Activated T-helper 2 cell treated with anti-CD3 and anti-CD28 coated beads, Interferon-gamma antibody, Interleukin-2, Interleukin-4, amounts not matched to agents 10 μg/mL and 5 μg/mL and 100 μg/mL, durations not matched to agents 14 hours and 24 hours and 36 hours (primary cell): ENCODE measurements at places on chromosomes 13 and 19. TPM values are rescaled to one million over a fixed set of nuclear protein-coding genes. Genes with fewer than 3 reads are reported as not detected.

OVOL3 gene
- total RNA-seq, result not detected in 2 replicates

PALM gene
- not detected in 2 replicates for total RNA-seq

ZFP28 gene
- total RNA-seq, result 1.2 and 2.8 TPM in 2 replicates

DNA sequence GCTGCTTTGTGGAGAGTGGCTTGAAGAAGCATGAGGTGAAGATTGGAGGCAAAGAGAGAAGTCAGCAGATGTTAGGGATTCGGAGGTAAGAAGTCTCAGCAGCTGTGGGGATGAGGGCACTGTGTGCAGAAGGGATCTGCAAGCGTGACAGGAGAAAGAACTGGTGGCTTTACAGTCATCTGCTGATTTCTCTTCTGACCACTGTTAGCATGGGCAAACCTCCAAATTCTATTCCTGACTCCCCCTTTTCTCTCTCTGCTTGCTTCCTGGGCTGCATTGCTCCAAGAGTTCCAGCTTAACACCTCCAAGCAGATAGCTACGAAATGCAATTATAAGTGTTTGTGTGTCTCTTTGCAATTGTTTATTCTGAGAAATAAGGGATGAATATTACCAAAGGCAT is 159.6 kb downstream of the GGACT start:
- DNase-seq, result no peak

DNA sequence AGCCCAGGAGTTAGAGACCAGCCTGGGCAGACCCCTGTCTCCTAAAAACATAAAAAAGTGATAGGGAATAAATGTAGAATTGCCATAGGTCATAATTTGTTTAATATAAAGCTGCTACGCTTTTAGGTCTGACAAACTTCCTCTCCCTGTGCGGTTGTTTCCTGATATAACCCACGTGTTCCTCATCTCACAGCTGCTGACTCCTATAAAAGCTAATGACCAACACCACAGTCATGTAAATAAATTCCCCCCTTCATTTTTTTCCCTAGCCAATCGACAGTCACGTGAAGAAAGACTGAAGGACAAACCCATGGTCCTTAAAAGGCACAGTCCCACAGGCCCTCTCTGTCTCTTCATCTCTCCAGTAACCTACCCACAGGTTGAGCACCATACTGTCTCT is 27.5 kb downstream of the ZNF266 start:
- DNase-seq, result no peak

FFAR3 gene
- 0.92 and 1.2 TPM in 2 replicates for total RNA-seq

- DNase-seq, result no peak
Measured at GRCh38 chr19:46764817-46765291, 18.6 kb upstream of the STRN4 start.

GRCh38 chr13:44437356-44438233 is 64.0 kb downstream of the SERP2 start:
- no peak for DNase-seq
